ENCODE measurements at places on chromosomes 12 and 14.

DNA sequence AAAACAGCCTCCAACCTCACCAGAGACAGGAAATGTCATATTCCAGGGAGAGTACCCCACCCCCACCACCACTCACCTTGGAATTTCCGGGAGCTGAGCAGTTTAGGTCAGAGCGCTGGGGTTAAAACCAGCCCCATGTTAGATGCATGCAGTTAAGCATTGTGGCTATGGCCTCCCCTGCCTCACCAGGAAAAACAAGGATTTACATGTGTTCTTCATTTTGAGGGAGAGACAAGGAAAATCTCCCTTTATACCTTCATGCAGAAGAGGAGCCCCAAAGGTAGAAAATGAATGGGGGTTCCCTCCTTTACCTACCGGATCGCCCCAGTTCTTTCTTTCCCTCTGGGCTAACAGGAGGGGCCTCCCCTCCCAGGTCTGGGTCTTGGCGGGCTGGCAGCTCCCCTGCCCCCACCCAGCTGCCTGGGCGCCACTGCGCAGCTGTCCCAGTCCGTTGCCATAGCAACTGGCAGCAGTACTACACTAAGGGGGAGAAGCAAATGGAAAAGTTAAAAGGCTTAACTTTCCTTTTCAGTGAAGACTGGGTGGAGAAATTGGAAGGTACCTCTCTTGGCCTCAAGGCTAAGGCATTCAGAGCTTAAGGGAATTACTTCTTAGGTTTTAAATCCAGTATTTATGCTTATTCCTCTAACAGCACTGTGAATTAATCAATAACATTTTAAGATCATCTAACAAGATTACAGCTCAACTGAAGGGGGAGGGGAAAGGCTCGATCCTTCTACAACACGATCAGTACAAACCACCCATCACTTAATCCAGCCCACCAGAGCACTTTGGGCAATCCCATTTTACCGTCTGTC lies 20.5 kb downstream of the CBX5 start:
- DNase-seq: peak; percentile 49

DNA sequence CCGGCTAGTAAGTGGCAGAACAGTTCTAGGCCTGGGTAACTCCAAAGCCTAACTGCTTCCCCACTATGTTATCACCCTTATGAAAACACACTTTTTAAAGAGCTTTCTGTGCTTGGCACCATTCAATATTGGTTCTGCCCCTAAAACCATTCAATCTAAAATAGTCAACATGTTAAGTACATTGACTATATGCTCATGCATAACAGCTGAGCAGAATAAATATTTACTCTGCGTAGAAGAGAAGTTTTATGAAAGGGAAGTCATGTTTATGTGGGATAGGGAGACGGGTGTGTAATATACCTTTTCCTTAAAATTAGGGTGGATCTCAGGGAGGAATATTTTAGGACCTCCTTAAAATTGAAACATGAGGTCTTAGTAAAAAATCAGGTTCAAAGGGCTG lies 80.5 kb downstream of the SAMD4A start:
- no peak for DNase-seq

DNA sequence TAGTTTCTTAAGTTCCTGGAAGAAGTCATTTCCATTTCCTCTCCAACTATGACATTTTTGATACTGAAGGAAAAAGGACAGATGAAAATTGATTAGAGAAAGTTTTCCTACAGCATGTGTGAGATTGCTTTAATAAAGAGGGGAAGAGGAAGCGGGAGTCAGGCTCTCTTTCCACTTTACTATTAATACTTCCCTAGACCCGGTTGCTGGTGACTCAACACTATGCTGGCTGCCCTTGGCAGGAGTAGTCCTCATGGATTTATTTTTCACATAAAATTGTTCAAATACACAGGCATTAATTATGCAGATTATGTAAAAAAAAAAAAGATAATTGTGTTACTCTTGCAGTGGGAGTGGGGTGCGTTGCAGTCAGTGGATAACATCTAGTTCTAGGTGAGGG lies 293.4 kb downstream of the EGLN3 start:
- DNase-seq: no peak

- no peak for DNase-seq
Measured at GRCh38 chr14:90674043-90674670, 142.1 kb downstream of the TTC7B start.

DNA sequence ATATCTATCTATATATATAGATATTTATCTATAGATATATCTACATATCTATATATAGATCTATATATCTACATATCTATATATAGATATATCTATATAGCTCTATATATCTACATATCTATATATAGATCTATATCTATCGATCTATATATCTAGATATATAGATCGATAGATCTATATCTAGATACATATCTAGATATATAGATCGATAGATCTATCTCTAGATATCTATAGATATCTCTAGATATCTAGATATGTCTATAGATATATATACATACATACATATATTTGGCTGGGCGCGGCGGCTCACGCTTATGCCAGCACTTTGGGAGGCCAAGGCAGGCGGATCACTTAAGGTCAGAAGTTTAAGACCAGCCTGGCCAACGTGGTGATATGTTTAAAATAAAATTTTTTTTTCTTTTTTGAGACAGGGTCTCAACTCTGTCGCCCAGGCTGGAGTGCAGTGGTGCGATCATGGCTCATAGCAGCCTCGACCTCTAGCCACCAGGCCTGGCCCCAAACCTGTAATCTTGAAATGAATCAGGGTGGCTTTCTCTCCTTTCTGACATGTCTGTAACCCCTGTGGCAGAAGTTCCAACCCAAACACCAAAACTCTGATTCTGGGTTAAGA lies 18.1 kb downstream of the ARPC3 start:
- no peak for DNase-seq

GRCh38 chr14:59926534-59926933 lies 6.6 kb downstream of the LRRC9 start:
- no peak for DNase-seq

Data from activated CD8-positive, alpha-beta T cell treated with anti-CD3 and anti-CD28 coated beads, Interleukin-2, amount 10 ng/mL, durations not matched to agents 7 days and 5 days (primary cell).